ENCODE measurements at places on chromosomes 7 and 10. TPM values are rescaled to one million over a fixed set of nuclear protein-coding genes. Genes with fewer than 3 reads are reported as not detected.

CTAGE4 gene
- 6.0 TPM for total RNA-seq

- DNase-seq = no peak
Measured at GRCh38 chr7:36132012-36132411, 21.0 kb upstream of the EEPD1 start.

- DNase-seq = no peak
Measured at GRCh38 chr10:100731407-100732240, 13.8 kb upstream of the PAX2 start.

DNA sequence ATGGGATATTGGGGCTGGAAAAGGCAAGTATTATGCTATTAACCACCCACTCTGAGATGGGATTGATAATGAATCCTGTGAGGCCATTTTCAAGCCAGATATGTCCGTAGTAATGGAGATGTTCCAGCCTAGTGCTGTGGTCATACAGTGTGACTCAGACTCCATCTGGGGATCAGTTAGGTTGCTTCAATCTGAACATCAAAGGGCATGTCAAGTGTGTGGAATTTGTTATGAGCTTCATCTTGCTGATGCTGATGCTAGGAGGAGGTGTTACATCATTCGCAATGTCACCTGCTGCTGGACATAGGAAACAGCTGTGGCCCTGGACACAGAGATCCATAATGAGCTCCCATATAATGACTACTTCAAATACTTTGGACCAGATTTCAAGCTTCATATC lies 144.7 kb downstream of the PLCE1 start:
- no peak for DNase-seq

GRCh38 chr7:131602304-131602993 lies 46.0 kb upstream of the PODXL start:
- DNase-seq = no peak

ADAMTS14 gene
- 13.2 TPM for total RNA-seq
